SJSA1 (cell line): ENCODE measurements at places on chromosomes 7 and 10. TPM values are rescaled to one million over a fixed set of nuclear protein-coding genes. Genes with fewer than 3 reads are reported as not detected.

SPRN gene
- not detected in 2 replicates for total RNA-seq

CCL26 gene
- total RNA-seq, result 15.1 and 30.1 TPM in 2 replicates

SLC13A4 gene
- total RNA-seq, result not detected in 2 replicates

CRHR2 gene
- total RNA-seq, result not detected in 2 replicates

PDE1C gene
- total RNA-seq, result 0.11 TPM in 1 of 2 replicates, not detected in the other

TLX1 gene
- not detected in 2 replicates for total RNA-seq

STAG3 gene
- 0.26 TPM in 1 of 2 replicates, not detected in the other for total RNA-seq

PTF1A gene
- not detected in 2 replicates for total RNA-seq

IQUB gene
- 0.08 TPM in 1 of 2 replicates, not detected in the other for total RNA-seq

CFAP58 gene
- total RNA-seq, result 0.34 and 1.5 TPM in 2 replicates

PLAC9 gene
- total RNA-seq, result not detected in 2 replicates

TLL2 gene
- not detected in 2 replicates for total RNA-seq

NUTM2B gene
- 0.03 TPM in 1 of 2 replicates, not detected in the other for total RNA-seq

ADAM12 gene
- 3.3 and 3.6 TPM in 2 replicates for total RNA-seq

STEAP1 gene
- 8.3 and 14.2 TPM in 2 replicates for total RNA-seq

STEAP4 gene
- not detected in 2 replicates for total RNA-seq

PNLIPRP1 gene
- total RNA-seq, result not detected in 2 replicates

EDRF1 gene
- total RNA-seq, result 25.5 and 32.8 TPM in 2 replicates

MDH2 gene
- 69.9 and 72.2 TPM in 2 replicates for total RNA-seq

URGCP gene
- 20.4 and 25.4 TPM in 2 replicates for total RNA-seq

RSPH10B gene
- not detected in 2 replicates for total RNA-seq

CCDC7 gene
- 4.8 and 5.5 TPM in 2 replicates for total RNA-seq

RADIL gene
- 0.24 TPM in 1 of 2 replicates, not detected in the other for total RNA-seq

CPA2 gene
- not detected in 2 replicates for total RNA-seq
